CD4-positive, alpha-beta T cell treated with Interleukin-1 beta for 1 hour (primary cell): ENCODE measurements at places on chromosomes 3 and 15.

- no peak for DNase-seq
These were observed 21.3 kb downstream of the CHD2 start for GRCh38 chr15:92921215-92922131.

- no peak for DNase-seq
These were observed 10.6 kb downstream of the ARHGEF26 start for GRCh38 chr3:154131830-154132229.

GRCh38 chr3:173584838-173585831 is 187.6 kb downstream of the NLGN1 start:
- DNase-seq = no peak

DNA sequence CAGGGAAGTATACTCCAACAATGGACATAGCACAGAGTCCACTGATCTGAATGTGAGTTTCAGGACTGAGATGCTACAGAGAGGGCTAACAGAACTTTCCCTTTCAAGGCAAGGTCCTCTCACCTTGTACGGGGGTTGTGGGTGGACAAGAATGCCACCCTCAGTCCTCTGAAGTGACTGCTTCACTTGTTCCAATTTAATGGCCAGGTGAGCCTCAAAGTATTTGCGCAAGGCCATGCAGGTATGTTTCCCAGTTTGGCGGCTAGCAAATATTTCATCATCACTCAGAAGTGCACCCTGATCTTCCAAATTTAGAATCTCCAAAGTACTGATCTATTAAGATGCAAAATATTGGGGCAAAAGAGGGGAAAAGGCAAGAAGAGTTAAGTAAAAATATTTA is 38.1 kb downstream of the RBM15B start:
- DNase-seq = no peak

DNA sequence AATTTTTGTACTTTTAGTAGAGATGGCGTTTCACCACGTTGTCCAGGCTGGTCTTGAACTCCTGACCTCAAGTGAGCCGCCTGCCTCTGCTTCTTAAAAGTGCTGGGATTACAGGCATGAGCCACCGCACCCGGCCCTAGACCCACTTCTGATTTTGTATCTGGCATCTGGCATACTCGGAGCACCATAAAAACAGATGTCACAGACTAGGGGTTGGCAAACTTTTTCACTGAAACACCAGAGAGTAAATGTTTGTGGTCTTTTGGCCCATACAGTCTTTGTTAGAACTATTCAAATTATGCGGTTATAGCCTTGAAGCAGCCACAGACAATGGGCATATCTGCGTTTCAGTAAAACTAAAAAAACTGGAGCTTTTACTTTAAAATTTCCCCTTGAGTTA is 110.7 kb downstream of the TJP1 start:
- DNase-seq = no peak

DNA sequence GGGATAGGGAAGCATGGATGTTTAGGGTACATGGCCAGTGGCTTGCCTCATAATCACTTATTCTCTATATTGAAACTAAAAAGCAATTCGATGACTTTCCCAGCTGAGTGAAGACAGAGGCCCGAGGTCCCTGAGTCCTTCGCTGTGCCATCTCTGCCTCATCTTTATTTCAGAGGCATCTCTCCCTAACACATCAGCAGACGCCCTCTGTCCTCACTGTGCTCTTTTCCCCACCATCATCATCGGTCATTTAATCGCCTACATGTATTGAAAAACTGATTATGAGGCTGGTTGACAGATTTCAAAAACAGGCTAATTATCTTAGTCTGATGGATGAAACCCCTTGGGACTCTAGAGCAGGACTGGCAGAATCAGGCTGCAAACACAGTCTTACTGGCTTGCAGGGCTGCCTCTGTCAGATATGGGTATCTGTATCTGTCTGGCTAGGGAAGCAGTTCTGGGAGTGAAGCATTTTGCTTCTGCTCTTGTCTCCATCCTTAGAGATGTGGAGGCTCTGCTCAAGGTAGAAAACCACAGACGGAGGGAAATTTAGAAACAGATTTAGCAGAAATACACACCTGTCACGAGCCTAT is 291.0 kb upstream of the CHRM5 start:
- DNase-seq = no peak

DNA sequence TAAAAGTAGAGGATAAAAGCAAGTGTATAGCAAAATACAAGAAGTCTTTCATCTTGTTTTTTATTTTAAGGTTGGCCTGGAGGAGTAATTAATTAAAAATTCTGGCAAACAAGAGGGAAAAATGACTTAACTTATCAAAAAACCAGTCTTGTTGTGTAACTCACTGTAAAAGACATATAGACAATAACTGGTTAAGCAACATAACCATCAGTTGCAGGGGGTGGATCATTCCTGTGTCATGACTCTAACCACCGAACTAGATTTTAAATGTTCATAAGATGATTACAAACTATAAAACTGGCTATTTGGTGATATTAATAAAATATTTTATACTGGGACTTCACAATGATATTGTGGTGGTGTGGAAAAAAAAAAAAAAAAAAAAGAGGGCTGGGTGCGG is 130.6 kb downstream of the STAG1 start:
- DNase-seq = no peak

- no peak for DNase-seq
These were observed 90.4 kb downstream of the MB21D2 start for GRCh38 chr3:192827208-192827607.

GRCh38 chr15:75200765-75201615 is 692 bp upstream of the C15orf39 start:
- no peak for DNase-seq

DNA sequence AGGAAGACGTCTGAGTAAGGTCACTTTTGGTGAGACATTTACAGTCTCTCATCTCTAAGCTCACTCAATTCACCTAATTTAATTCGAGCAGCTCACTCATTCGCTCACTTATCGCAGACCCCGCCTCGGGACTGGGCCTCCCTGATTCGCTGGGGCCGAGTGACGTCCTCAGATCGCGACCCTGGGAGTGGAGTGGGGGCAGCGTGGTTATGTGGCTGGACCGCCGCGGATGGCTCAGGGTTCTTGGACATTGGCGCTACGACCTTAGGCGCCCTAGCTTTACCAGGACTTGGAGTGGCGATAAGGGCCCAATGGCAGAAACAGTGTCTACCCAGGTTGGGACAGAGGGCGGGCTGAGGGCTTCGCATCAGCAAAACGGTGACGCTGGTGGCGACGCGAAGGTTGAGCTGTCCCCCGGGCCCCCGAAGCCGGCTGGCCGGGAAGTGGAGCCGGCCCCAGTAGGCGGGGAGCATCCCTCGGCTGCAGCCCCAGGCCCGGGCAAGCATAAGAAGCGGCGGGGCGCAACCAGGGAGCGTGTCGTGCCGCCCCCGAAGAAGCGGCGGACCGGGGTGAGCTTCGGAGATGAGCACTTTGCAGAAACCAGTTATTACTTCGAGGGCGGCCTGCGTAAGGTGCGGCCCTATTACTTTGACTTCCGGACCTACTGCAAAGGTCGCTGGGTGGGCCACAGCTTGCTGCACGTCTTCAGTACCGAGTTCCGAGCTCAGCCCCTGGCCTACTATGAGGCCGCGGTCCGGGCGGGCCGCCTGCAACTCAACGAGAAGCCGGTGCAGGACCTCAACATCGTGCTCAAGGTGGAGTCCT is at the start of gene RPUSD2:
Gene RPUSD2, plus strand, starts transcription at position 171 of the 825 bp plus-strand sequence. Its CDS starts 39 bp downstream, at position 210.
- peak; percentile 93 for DNase-seq

DNA sequence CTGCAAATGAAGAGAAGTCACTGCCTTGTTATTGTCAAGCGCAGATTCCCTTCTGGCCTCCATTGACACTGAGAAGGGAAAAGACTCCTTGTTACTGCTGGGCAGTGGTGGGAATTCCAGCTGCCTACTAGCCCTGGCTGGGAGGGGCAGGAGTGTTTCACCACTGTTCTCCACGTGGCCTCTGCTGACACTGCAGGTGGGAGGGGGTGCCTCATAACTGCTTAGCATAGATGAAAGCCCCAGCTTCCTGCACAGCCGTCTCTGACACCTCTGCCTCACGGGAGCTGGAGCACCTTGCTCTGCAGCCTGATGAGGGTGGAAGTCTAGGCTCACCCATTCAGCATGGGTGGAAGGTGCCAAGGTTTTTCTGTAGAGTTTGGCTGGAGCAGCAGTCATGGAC is 52.1 kb downstream of the TM2D3 start:
- DNase-seq = no peak

DNA sequence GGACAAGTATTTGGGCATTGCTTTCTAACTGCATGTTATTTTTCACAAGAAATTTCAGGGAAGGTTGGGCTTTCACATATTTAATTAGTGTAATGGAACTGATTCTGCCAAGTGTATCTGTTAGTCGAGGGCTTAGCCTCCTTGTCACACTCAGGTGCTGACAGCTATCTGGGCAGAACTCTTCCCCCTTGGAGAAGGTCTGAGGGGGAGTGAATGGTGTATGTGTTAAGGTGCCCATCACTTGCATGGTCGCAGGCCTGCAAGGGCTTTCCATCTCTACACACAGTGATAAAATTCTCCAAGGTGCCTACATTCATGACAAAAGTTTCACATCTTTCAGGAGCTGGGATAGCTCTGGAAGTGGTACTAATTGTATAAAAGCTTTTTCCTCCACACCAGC is 97.6 kb upstream of the ICE2 start:
- no peak for DNase-seq

DNA sequence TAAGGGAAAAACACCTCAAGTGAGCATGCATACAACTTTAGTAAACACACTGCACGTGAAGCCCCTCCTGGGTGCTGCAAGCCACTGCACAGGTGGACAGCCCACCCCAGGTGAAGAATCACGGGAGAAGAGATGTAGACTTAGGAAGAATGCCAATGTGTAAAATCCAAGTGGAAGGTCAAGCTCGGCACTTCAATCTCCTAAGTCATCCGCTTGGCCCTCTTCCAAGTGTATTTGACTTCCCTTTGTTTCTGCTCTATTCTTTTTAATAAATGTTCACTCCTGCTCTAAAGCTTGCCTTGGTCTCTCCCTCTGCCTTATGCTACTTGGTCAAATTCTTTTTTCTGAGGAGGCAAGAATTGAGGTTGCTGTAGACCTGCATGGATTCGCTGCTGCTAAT is 316.6 kb downstream of the EDEM1 start:
- DNase-seq = no peak

DNA sequence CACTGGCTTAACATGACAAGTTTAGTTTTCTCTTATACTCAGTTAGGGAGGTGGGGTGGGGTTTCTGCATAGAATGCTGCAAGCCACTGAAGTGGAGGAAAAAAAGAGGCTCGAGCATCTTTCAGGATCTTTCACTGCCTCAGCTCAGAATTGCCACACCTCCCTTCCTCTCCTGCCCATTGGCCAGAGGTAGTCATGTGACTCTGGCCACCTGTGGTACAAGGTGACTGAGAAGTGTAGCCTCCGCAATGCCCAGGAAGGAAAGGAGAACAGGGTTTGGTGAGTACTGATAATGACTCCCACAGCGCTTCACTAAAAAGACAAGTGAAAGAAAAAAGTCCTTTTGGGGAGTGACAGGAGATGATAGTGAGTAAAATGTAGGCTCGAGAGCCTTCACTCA is 124.3 kb upstream of the TRIM42 start:
- DNase-seq = no peak

GRCh38 chr3:27302891-27303290 is 66.3 kb downstream of the NEK10 start:
- DNase-seq = no peak
